Posterior vena cava (tissue), 2 donors: ENCODE measurements at places on chromosomes 1 and 21. TPM values are rescaled to one million over a fixed set of nuclear protein-coding genes. Genes with fewer than 3 reads are reported as not detected.

UMODL1 gene
- total RNA-seq = not detected

MPL gene
- not detected for total RNA-seq

DARS2 gene
- total RNA-seq = 8.7 TPM

CLCNKB gene
- total RNA-seq = 0.88 TPM

PTGS2 gene
- total RNA-seq = 9.3 TPM

EXO5 gene
- total RNA-seq = 6.1 TPM

RNU1-3 gene
- total RNA-seq = 12,584 TPM

SYDE2 gene
- total RNA-seq = 11.0 TPM

LHX8 gene
- total RNA-seq = not detected

OR6N1 gene
- not detected for total RNA-seq

SLC35A3 gene
- total RNA-seq = 23.6 TPM

OR13G1 gene
- total RNA-seq = not detected

UBAP2L gene
- 94.2 TPM for total RNA-seq

MARK1 gene
- total RNA-seq = 19.4 TPM

SPAG17 gene
- total RNA-seq = not detected

TAS1R1 gene
- not detected for total RNA-seq

HRNR gene
- total RNA-seq = not detected

SCMH1 gene
- 37.6 TPM for total RNA-seq

SLC1A7 gene
- 2.5 TPM for total RNA-seq

EXO1 gene
- 0.29 TPM for total RNA-seq

RNF186 gene
- not detected for total RNA-seq

KRTAP19-1 gene
- total RNA-seq = not detected

ELF3 gene
- total RNA-seq = 0.37 TPM

CFAP74 gene
- total RNA-seq = not detected

LINGO4 gene
- not detected for total RNA-seq

EVA1C gene
- 39.2 TPM for total RNA-seq

PEX19 gene
- 54.0 TPM for total RNA-seq

FCGR1A gene
- total RNA-seq = 5.6 TPM

SPATC1L gene
- total RNA-seq = 10.9 TPM

WNT4 gene
- 0.32 TPM for total RNA-seq
